ENCODE measurements at places on chromosomes 6 and 20.

DNA sequence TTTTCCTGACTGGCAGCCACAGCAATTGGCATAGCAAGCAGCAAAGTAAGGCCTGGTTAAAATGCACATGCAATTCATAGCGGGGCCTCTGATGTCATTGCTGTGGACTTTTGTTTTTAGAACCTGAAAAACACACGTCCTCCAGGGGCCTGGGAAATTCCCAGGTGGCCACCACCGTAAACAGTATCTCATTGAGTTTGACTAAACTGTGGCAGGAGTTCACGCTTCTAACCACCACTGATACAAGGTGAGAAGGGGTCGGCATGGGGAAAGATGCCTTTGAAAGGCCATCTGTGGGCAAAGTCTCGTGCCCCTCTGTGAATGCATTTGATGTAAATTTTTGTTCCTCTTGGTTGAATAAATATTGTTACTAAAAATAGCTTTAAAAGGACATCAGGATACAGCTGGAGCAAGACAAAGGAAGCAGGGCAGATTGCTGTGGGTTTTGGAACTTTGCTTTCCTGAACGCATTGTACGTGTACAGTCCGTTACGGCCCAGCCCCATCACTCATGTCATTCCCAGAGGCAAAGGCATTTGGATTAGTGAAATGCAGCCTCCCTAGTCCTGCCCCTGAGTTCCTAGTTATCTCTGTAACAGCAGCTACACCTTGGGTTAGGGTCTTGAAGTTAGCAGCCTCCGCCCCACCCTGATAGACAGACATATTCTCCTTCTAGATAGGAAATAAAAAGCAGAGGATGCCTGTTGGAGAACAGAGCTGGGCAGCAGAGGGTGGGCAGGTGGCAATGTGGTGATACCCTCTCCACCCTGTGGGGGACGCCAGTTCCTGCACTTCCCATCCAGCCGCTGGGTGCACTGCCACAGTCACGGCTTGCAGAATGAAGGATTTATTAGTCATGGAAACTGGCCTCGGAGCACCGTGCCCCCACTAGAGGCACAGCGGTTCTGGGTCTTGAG lies 80.3 kb downstream of the ZDHHC14 start:
- no peak for DNase-seq

DNA sequence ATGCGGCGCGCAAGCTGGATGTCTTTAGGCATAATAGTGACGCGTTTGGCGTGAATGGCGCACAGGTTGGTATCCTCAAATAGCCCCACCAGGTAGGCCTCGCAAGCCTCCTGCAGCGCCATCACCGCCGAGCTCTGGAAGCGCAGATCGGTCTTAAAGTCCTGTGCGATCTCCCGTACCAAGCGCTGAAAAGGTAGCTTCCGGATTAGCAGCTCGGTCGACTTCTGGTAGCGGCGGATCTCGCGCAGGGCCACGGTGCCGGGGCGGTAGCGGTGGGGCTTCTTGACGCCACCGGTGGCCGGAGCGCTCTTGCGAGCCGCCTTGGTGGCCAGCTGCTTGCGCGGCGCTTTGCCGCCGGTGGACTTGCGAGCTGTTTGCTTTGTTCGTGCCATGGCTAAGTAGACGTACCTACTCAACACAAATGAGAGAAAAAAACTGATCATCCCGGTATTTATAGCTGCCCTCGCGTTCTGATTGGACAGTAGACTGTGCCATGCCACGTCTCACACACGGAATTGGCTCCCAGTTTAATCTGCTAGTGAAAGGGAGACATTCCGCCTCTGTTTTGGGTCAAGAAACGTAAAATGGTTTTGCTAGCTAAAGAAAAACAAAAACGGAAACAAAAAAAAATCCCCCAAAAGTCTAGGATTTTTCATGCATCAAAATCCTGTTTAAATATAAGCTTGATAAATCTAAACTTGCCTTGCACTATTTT lies 40.1 kb downstream of the OR2B2 start:
- DNase-seq, result peak; percentile 39

GRCh38 chr20:57835588-57836455 lies 126.0 kb upstream of the PMEPA1 start:
- no peak for DNase-seq

DNA sequence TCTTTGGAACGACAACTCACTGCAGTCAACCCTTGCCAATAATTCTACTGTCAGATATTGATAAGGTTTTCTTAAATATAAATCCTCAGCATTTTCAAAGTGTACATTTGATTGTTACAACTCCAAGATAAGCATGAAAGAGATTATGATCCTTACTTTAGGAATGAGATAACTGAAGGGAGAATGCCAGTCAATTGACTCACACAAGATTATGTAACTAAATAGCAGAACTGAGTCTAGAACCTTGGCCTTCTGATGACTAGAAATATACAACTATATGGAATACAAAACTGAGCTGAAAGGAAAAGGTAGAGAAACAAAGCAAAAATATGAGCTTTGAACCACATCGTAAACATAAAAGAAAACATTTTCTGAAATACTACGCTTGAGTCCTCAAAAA lies 26.9 kb upstream of the STXBP5 start:
- DNase-seq, result no peak

DNA sequence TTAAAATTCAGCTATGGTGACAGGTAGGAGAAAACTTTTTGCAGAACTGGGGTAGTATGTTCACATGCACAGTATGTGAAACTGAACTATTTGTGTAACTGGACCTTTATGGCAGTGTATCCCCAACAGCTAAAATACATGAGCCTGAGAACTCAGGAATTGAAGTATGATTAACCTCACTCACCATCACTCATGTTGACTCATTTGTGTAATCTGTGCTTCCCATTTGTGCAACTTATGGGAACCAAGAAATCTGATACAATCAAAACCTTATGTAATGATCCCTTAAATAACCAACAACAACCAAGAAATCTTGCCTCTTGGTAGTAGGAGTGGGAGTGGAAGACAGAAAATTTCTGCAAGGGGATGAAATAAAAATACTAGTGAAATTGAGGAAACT lies 674.9 kb downstream of the HDGFL1 start:
- no peak for DNase-seq

DNA sequence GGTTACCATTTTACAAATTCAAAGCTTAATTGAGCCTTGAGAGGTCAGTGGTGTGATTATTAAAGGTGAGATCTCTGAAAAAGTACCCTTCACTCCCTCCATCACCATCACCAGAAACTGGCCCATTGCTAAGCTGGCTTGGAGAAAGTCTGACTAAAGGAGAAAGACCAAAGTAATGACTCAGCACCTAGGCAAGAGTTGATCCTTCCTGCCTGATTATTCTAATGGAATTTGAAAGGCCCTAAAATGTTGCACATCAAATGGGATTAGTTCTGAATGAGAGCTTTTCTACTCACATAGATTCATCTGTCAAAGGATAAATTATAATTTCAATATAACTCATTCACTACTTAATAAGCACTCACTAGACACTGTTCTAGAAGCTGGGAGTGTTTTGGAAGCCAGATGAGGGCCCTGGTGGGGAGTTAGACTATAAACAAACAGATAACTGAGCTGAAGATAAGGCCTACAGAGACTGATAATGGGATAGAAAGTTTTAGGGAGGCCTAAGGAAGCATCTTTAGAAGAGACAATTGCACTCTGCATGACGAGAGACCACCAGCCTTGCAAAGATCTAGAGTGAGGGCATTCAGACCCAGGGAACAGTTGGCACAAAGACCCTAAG lies 366.7 kb downstream of the SYNE1 start:
- no peak for DNase-seq

DNA sequence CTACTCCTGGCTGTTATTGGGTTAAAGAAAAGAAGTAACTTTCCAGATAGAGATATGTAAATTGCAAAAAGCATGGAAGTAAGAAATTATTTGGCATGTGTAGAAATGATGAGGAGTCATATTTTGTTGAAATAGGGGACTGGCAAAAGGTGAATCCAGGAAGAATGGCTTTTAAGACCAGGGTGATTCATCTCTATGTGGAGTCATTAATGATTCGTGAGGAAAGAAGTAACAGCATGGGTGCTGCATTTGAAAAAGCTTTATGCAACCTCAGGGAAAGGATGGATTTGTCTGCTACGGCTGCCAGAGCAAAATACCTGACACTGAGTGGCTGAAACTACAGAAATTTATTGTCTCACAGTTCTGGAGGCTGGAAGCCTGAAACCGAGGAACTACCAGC lies 14.8 kb upstream of the SYNE1 start:
- no peak for DNase-seq

GRCh38 chr6:35435074-35435837 lies 16.9 kb upstream of the FANCE start:
- no peak for DNase-seq

DNA sequence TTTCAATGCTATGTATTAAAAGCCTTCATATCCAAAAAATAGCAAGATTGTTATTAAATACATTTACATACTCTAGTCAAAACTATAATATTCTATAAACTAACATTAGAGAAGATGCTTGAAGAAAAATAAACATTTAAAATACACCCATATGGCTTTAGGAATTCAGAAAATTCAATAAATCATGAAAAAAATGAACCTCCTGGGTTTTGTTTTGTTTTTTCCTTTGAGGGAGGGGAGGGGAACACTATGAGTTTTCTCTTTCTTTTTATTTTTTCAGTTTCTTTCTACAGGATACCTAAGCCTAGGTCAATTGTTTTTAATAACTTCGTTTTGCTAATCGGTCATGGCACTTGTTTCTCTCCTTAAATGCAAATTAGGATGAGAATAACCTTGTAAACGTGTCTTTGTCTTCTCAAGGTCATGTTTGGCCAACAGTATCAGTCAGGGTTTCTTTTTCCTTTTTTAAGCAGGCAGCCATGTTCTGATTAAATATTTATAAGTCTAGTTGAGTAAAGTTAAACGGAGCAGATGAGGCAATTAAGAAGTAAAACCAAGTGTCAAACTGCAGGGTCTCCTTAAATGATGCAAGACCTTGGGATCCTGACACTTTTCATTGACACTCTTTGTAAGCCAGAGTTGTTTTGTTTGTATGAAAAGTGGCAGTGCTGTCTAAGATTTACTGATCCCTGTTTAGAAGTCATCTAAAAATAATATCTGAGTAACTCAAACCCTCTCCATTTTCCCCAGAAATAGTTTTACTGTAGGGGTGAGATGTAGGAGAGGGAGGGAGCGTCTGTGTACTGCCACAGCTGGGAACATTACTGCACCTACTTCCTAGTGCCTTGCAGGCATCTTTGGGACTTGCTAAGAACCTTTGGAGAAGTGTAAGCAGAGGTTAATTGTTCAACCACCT lies 392.3 kb downstream of the PLCB1 start:
- DNase-seq, result no peak

DNA sequence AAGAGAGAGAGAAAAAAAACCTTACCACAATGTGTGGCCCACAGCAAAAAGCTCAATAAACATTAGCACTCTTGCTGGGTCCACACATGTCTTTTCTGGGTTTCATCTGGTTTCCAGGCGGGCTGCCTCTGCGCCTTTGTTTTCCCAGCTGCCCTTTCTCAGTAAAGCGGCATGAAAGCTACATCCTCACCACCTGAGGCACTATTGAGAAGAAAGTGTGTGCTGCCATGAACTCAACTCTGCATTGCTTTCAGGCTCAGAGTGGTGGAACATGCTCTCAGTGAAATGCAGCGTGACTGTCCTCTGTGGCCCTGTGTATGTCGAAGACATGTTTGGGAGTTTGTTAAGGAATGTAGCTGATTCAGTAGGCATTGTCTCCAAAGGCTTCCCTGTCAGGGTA lies 102.3 kb downstream of the LYRM2 start:
- DNase-seq, result no peak

DNA sequence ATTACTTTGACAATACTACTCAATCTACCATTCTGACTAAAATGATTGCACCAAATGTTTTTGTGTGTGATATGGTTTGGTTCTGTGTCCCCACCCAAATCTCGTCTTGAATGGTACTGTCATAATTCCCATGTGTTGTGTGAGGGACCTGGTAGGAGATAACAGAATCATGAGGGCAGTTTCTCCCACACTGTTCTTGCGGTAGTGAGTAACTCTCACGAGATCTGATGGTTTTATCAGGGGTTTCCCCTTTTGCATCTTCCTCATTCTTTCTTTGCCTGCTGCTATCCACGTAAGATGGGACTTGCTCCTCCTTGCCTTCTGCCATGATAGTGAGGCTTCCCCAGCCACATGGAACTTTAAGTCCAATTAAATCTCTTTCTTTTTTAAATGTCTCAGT lies 20.8 kb downstream of the SYCP2 start:
- no peak for DNase-seq

DNA sequence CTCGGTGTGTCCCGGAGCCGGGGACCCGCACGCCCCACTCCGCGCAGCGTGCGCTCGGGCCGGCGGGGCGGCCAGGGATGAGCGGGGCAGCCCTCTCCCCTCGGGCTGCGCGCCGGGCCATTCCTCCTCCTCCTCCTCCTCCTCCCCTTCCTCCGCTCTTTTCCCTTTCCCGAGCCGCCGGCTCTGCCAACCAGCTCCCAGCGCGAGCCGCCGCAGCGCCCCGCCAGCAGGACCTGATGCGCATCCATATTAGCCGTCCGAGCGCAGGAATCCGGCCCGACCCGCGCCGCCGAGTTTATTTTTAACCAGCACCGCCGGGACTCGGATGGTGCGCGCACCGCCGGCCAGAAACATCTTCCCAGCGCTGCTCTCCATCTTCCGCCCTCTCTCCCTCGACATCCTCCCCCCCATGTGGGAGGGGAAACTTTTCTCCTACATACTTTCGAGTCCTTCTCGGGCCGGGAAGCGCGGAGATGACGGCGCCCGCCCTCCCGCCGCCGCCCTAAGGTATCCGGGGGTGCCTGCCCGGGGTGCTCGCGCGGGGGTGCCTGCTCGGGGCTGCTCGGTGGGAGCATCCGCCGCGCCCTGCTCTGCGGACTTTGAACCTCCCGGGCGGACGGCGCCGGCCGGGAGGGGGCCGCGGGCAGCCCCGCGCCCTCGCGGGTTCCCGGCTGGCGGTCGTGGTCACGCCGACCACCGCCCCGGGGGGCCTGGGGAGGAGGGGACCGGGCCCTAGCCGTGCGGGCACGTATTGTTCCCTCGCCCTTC lies 619 bp downstream of the RREB1 start:
- peak; percentile 51 for DNase-seq

DNA sequence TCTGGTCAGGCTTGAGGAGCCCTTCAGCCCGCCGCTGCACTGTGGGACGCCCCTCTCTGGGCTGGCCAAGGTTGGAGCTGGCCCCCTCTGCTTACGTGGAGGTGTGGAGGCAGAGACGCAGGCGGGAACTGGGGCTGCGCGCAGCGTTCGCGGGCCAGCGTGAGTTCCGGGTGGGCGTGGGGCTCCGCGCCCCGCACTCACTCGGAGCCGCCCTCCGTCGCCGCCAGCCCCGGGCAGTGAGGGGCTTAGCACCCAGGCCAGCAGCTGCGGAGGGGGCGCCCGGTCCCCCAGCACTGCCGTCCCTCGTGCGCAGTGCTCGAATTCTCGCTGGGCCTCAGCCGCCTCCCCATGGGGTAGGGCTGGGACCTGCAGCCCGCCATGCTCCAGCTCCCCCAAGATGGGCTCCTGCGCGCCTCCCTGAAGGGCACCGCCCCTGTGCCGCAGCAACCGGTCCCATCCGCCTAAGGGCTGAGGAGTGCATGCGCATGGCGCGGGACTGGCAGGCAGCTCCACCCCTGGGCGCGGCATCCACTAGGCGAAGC lies 695.9 kb downstream of the EPHA7 start:
- DNase-seq, result no peak
